ENCODE measurements at places on chromosomes 7 and 10.

DNA sequence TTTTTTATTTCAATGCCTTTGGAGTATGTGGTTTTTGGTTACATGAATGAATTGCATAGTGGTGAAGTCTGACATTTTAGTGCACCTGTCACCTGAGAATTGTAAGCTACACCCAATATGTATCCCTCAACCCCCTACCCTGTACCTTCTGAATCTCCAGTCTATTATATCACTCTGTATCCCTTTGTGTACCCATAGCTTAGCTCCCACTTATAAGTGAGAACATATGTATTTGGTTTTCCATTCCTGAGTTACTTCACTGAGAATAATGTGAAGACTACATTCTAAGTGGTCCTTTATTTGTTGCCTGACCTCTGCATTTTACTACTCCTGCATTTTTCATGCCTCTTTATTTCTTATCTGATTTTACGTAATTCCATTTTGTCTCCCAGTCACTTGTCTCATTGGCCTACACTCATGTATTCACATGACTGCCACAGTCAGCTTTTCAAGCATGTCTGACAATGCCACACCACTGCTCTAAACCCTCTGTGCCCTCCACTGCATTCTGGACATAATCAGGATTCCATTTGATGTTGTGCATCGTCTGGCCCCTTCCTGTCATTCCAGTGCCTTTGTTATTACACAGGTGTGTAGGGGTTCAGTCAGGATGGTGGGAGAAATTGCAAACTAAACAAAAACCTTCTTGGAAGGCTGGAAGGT, 1325.5 kb downstream of the XPNPEP1 start:
- DNase-seq: no peak

- DNase-seq: no peak
Observed at GRCh38 chr7:66376264-66376945, 171.3 kb downstream of the TPST1 start.

- no peak for DNase-seq
Observed at GRCh38 chr7:149552799-149553198, 55.2 kb upstream of the ZNF746 start.

GRCh38 chr7:27399791-27400567, 157.4 kb downstream of the EVX1 start:
- DNase-seq: no peak

- no peak for DNase-seq
Observed at GRCh38 chr7:73809467-73809951, 21.3 kb upstream of the CLDN4 start.

DNA sequence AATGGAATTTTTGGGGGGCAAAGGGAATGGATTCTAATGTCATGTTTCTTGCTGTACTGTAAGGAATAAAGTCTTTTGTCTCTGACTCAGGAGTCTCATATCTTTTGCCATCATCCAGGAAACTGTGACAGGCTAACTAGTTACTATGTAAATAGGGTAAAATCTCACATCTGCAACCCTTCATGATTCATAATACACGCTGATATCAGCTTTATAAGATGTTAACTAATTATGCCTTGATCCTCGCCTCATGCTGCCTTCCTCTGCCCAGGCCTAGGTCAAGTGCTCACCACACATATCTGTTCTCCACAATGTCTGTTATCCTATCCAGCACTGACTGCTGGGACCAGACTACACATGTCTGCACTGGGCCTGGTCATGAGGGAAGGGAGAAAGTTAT, 81.3 kb upstream of the CXCL12 start:
- no peak for DNase-seq

- no peak for DNase-seq
Observed at GRCh38 chr10:6416892-6417512, 163.1 kb downstream of the PRKCQ start.

DNA sequence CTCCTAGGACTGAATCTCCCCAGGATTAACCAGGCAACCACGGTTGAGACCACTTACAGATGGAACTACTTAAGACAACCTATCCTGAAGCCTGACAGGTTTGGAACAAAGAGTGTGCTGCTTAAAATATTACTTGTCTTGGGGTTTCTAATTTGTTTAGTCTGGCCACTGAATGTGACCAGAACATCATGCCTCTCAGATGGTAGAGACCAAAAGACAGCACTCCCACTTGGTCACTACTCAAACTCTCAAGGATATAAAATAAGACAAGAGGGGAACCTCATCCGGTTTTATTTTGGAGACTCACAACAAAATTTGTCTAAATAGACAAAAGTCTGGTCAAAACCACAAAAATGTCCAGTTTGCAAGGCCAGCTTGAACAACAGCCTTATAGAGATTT, 15.3 kb downstream of the MRPL32 start:
- no peak for DNase-seq

DNA sequence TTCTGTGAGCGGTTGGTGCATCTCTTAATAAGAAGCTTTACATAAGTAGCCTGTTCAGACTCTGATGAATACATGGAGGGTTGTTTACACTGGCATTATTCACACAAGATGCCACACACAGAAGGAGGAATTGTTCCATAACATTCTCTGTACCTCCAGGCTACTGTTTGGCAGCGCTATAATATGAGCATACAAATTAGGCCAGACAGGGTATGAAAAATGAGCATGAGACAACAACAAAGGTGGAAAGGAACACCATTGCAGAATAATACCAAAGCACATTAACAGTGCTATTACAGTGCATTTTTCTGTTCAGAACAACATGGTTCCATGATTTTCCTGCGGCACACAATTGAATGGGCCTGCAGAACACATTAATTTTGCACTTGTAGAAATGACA, 417.2 kb upstream of the C7orf33 start:
- DNase-seq: no peak

GRCh38 chr10:4427532-4427931, 398.5 kb upstream of the AKR1E2 start:
- DNase-seq: no peak

GRCh38 chr7:112575864-112576263, 95.1 kb downstream of the LSMEM1 start:
- DNase-seq: no peak

DNA sequence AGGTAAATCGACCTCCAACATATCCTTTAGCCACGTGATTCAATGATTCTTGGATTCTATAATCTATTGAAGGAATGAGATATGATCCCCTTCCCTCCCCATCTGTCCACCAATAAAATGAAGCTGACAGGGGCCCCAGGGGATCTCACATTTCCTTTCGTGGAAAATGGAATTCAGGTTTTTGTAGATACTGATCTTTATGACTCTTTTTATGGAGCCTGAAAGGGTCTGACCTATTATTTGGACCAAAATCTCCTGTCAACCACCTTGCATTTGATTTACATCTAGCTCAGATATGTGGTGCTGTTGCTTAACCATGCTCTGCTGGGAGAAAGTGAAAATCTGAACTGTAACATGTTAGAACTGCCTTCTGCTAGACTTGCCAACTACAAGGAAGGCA, 234.0 kb upstream of the CXCL12 start:
- DNase-seq: no peak

- DNase-seq: no peak
Observed at GRCh38 chr10:75094465-75094864, 17.0 kb upstream of the SAMD8 start.

DNA sequence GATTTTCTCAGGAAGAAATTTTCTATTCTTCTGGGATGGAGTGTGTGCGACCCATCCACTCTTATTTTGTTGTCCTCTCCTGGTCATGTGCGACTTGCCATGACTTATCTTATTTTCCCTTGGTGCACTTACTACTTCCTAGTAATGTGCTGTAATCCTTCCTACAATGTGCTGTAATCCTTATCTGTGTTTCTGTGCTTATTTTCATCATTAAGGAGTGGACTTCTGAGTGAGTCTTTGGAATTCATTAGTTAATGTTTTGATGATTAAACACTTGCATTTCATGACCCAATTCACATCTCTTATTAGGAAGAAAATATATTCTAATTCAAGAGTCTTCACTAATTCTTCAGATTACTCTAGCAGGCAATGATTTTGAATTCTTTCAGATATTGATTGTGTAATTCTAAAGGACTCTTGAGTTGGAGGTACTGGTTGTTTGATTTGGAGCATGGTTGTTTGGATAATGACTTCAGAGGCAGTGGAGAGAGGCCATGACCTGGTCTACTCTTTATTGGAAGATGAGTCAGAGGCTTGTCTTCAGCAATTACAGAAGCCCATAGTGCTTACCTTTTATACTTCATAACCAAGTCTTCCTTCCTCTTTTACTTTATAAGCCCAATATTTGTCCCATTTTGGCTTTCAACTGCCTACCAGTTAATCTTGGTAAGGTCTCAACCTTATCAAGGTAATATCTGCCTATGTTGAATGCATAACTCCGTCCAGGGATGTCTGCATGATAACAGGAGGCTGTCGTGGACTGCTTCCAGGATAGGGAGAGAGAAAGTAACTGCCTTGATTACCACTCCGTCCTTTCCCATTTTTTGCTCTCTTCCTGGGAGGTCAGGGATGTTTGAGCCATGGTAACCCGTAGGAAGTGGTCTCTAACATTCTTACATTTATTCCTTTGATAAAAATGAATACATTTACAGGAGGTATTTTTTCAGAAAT, 278.3 kb upstream of the SP8 start:
- DNase-seq: no peak

GRCh38 chr7:22549667-22550513, 49.9 kb upstream of the STEAP1B start:
- DNase-seq: no peak

GRCh38 chr10:10460451-10460850, 557.2 kb upstream of the CELF2 start:
- no peak for DNase-seq

GRCh38 chr7:158596745-158597144, 9.1 kb upstream of the PTPRN2 start:
- no peak for DNase-seq

- DNase-seq: no peak
Observed at GRCh38 chr10:101452593-101452992, 98.6 kb downstream of the BTRC start.

DNA sequence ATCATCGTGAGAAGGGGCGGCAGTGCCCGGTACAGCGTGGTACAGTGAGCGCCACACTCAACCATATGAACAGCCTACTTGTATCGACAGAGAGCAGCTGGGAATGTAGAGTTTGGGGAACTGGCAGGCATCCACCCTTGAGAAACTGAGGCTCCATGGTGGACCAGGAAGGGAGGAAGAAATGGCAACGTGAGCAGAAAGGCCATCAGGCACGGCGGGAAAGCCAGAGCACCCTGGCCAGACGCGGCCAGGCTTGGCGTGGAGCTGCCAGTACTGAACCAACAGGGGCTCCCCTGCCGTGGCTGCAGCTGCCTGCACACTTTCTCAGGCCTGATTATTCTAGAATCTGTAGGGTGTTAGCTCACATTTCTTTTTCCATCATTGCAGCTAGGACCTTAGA, 442.3 kb downstream of the PTPRN2 start:
- no peak for DNase-seq

DNA sequence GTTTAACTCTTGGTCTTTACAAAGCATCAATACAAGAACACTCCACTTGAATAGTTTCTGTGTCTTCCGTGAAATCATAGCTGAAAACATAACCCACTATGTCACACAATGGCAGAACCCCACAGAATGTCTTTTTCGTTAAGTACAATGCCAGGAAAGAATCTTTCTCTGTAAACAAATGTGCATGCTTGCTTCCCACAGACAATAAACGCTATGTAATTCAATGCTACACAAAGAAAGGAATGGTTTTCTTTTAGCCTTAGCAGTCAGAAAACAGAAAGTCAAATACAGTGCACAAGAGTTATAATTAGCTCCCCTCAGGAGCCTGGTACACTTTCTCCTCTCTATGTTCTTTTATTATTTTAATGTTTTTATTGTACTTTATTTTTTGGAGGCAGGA, 186.1 kb downstream of the SRPK2 start:
- DNase-seq: no peak

DNA sequence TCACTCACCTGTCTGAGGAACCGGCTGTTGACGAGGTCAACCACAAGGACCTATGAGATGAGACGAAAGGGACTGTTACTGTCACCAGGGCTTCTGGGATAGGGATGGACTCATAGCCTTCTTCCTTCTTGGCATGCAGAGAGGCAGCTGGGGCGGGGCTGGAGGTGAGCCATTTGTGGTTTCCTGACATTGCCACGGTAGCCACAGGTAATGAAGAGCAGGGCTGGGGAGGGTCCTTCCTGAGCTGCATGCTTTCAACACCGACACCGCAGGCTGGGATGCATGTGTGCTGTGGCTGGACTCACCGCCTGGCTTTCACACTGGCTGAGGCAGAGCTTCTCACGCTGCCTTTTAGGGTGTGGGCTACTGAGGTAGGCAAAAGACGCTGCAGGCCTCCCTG, 46.4 kb upstream of the MKRN1 start:
- DNase-seq: no peak

GRCh38 chr10:16146993-16147392, 286.7 kb upstream of the MINDY3 start:
- no peak for DNase-seq

- no peak for DNase-seq
Observed at GRCh38 chr7:101453617-101454016, 90.9 kb downstream of the COL26A1 start.

All from AG09309 (cell line).